ENCODE measurements at places on chromosomes 2 and 18. TPM values are rescaled to one million over a fixed set of nuclear protein-coding genes. Genes with fewer than 3 reads are reported as not detected.

- H3K36me3 ChIP-seq: no peaks in the 10 kb centered on the region
- no peak for DNase-seq
- peaks cover 5% of the 10 kb centered on the region for H3K27me3 ChIP-seq
- no peak overlapping the region for H3K4me3 ChIP-seq
Observed at GRCh38 chr2:112962308-112963175, 15.3 kb upstream of the IL36G start.

GRCh38 chr2:181576431-181576830 is 80.5 kb downstream of the CERKL start:
- DNase-seq: no peak
- H3K36me3 ChIP-seq: no peaks in the 10 kb centered on the region
- peaks cover 10% of the 10 kb centered on the region for H3K27me3 ChIP-seq
- H3K4me3 ChIP-seq: no peak overlapping the region

- H3K4me1 ChIP-seq: no peaks in the 10 kb centered on the region
- no peak overlapping the region for H3K4me3 ChIP-seq
- H3K27me3 ChIP-seq: no peaks in the 10 kb centered on the region
- H3K27ac ChIP-seq: no peak overlapping the region
Observed at GRCh38 chr2:126239320-126239955, 416.5 kb upstream of the GYPC start.

- H3K27ac ChIP-seq: no peak overlapping the region
- no peaks in the 10 kb centered on the region for H3K27me3 ChIP-seq
- no peak overlapping the region for H3K4me3 ChIP-seq
- DNase-seq: no peak
Observed at GRCh38 chr2:215971671-215972070, 41.7 kb downstream of the MREG start.

DNA sequence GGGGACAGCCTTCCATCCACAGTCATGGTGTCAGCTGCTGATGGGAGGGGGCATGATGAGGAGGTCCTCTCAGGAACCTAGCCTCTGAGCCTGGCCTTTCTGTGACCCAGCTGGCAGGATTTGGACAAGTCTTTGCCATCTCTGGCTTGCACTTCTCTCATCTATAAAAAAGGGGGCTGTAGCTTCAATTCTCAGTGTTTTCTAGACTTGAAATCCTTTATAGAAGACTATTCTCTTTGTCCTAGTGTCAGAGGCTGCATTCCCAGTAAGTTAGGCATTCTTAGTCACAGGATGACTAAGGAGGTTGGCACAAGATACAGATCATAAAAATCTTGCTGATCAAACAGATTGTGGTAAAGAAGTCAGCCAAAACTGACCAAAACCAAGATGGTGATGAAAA is 958.5 kb downstream of the CNTNAP5 start:
- H3K4me1 ChIP-seq: no peaks in the 10 kb centered on the region
- no peaks in the 10 kb centered on the region for H3K36me3 ChIP-seq
- no peak overlapping the region for H3K27ac ChIP-seq
- H3K27me3 ChIP-seq: no peaks in the 10 kb centered on the region

DNA sequence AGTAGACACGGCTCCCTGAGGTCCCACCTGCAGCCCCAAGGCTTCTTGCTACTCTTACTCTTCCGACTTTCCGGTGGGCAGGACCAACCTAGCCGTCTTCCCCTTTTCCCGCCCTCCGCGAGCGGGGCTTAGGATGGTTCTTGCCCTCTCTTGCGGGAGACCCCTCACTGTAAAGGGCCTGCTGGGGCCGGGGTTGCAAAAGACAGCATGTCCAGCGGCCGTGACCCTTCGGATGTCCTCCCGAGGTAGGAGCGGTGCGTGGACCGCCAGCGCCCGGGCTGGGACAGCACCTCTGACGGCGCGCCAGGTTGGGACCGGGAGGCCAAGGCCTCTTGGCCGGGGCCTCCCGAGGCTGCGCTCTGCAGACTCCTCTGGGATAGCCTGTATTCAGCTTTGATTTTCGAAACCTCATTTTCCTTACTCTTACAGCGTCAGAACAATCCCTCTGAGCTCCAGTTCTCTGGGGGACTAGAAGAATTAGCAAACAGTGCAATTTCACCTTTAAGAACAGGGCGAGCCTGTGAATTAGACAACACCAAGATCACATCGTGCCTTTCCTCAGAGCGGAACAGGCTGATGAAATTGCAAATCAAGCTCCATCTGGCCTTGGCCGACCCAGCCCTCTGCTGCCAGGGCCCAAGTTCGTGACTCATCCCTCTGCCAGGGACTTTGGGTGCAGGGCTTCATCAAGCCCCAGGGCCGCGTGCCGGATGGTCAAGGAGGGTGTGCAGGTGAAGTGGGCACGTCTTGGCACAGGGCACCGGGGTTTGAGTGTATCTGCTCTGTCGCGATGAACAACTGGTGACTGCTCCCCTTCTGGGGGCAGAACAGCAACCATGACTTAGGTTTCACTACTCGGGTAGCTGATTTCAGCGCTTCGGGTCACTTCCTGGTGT is 777 bp downstream of the MOCOS start:
- no peak for DNase-seq
- H3K27me3 ChIP-seq: peaks cover 24% of the 10 kb centered on the region
- H3K4me3 ChIP-seq: peak overlapping the region; percentile 59
- H3K27ac ChIP-seq: no peak overlapping the region
- no peaks in the 10 kb centered on the region for H3K36me3 ChIP-seq
- peaks cover 9% of the 10 kb centered on the region for H3K4me1 ChIP-seq

DNA sequence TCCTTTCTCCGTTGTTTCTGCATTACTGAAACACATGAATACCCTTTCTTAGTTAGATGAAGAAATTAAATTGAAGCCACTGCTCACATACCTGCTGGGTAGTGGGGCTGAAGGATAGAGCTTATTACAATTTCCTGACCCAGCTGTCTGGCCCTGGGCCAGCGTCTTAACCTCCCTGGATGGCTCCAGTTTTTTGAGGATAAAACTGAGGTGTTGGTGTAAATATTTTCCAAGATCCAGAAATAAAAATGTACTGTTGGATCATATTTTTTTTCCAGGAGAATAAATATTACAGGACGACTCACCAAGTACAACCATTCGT is 3.5 kb downstream of the RNF144A start:
- H3K4me3 ChIP-seq: no peak overlapping the region
- DNase-seq: no peak
- peak overlapping the region; percentile 8 for H3K27ac ChIP-seq
- peaks cover 78% of the 10 kb centered on the region for H3K4me1 ChIP-seq
- H3K27me3 ChIP-seq: no peaks in the 10 kb centered on the region
- peaks cover 69% of the 10 kb centered on the region for H3K36me3 ChIP-seq

The CNTNAP5 gene
- not detected for total RNA-seq

The PJVK gene
- total RNA-seq: 0.50 TPM

The SLC25A12 gene
- 27.4 TPM for total RNA-seq
